ENCODE measurements at places on chromosomes 5 and 9.

DNA sequence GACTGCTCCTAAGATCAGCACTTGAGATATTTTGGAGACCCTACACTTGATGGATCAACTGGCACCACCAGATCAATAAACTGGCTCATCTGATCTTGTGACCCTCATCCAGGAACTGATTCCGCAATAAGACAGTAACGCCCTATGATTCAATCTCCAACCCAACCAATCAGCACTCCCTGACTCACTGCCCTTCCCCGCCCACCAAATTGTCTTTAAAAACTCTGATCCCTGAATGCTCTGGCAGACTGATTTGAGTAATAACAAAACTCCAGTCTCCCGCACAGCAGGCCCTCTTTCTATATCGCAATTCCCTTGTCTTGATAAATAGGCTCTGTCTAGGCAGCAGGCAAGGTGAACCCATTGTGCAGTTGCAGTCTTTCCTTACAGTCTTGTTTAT lies 677.0 kb downstream of the LRRC70 start:
- DNase-seq = no peak

GRCh38 chr5:56638061-56638621 lies 177.2 kb upstream of the MAP3K1 start:
- DNase-seq = no peak

DNA sequence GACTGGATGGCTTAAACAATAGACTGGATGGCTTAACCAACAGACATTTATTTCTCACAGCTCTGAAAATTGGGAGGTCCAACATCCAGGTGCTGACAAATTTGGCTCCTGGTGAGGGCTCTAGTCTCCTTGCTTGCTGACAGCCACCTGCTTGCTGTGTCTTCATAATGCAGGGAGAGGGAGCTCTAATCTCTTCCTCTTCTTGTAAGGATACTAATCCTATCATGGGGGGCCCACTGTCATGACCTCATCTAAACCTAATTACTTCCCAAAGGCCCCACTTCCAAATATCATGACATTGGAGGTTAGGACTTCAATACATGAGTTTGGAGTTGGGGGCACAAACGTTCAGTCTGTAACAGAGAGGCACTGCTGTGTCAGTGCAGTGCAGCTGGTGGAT lies 26.4 kb downstream of the FOXD1 start:
- DNase-seq = no peak

GRCh38 chr9:6354072-6354686 lies 26.0 kb downstream of the TPD52L3 start:
- peak; percentile 36 for DNase-seq

GRCh38 chr5:161406880-161407279 lies 139.6 kb downstream of the GABRB2 start:
- DNase-seq = no peak

DNA sequence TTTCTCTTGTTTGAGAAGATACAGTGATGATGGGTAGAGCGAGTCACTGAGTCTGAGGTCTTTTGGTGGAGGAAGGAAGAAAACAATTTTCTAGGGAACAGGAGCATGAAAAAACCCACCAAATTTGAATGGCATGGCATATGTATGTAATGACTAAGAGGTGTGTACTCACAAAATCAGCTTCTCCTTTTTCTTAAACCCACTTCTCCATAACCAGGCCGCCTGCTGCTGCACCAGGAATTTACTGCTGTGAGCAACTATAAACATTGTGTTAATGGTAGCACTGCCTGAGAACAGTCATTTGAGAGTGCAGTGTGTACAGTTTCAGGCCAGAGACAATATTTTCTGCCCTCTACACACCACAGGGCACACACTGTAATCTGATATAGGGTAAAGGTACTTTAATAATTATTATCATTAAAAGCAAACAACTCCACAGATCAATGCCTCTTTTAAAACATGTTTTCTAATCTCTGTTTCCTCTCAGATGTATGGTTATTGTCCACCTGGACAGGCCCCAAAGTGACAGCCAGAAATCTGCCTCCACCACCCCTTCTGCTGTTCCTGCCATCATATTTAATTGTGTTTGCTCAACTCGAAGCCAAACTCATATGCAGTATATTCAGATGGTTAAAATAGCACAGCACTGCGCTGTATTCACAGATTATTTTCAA lies 241.6 kb downstream of the KIAA0825 start:
- DNase-seq = no peak

GRCh38 chr9:84521208-84521607 lies 148.3 kb upstream of the NTRK2 start:
- no peak for DNase-seq

DNA sequence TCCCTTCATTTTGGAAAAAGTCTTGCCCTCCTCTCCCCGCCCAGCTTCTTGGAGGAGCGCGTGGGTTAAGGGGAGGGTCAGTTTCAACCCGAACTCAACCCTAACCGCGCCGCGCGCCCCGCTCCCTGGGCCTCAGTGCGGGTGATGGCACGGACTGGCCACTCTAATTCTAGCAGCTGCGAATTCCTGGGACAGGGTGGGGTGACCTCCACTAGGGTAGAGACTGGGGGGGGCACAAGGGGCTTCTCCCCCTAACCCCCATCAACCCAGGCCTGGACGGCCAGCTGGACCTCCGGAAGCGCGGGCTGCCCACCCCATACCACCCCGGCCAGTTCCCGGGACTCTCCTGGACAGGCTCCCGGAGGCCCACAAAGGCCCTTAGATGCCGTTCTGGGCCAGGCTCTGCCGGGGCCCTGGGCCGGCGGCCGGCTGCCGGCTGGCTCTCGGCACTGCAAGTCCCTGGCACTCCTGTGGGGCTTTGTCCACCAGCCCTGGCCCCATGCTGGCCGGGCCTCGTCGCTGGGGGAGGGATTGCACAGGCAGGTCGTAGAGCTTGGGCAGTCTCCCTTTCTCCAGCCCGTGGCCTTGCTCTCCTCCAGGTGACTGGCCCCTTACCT lies 7.2 kb upstream of the PSD2 start:
- DNase-seq = no peak

- DNase-seq = no peak
Measured at GRCh38 chr5:165185716-165186115, 1680.3 kb downstream of the MAT2B start.

DNA sequence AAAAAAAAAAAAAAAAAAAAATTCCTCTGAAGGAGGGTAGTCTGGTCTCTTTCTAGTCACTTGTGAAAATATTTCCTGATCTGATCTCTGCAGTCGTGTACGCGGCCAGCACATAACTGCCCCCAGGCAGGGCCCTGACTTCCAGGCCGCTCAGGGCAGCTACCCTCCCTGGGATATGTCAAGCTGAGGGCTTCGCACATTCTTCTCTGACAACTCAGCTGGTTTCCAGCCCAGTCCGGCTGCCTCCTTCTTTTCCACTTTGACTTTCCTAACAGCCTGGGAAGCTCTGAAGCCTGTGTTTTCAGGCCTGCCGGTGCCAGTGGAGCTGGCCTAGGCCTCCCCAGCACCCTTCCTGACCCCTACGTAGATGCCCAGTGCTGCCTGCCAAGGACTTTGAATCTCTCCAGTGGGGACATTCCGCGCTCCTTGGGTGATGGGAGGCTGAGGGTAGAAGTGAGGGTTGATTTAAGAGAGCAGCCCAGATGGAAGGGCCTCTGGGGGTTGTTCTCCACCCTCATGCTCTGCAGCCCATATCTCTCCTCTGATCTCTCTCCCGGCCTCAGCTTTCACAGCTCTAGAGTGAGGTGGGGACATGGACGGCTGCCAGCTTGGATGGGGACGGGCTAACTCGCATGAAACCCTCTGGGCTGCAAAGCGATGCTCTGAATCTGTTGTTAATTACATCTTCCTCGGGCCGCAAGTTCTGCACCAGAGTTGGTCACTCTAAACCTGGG lies 20.7 kb downstream of the COL5A1 start:
- DNase-seq = no peak

DNA sequence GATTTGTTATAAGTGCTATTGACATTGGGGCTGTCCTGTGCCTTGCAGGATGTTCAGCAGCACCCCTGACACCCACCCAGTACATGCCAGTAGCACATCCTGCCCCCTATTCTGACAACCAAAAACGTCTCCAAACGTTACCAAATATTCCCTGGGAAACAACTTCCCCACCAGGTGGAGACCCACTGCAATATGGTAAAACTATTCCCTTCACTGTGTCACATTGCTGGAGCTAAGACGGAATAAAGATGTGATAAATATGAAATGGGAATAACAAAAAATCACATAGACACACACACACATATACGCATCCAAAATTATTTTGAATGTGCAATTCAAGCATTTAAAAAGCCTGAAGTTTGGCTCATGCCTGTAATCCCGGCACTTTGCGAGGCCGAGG lies 874.3 kb upstream of the DMAC1 start:
- DNase-seq = no peak

- no peak for DNase-seq
Measured at GRCh38 chr5:134574521-134574920, 49.1 kb downstream of the JADE2 start.

DNA sequence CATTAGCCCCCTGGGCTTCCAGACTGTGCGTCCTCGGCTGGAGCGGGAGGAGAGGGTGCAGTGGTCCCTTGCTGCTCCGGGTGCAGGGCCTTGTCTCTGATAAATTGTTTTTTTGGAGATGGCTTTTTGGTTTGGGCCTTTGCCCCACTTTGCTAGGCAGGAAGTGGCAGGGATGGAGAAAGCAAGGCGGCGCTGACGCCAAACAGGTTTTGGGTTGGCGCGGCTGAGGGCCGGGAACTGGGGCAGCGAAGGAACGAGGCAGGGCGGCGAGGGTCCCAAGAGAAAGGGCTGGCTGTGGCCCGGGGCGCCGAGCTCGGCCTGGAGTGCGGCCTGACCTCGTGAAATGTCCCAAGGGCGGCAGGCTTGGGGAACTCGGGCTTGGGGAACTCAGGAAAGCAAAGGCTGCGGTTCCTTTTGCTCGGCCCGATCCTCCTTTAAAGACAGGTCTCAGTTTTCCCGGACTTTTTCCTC lies 4.1 kb downstream of the LHX2 start:
- no peak for DNase-seq

GRCh38 chr9:93575796-93576257 lies 557 bp upstream of the PHF2 start:
- peak; percentile 53 for DNase-seq

DNA sequence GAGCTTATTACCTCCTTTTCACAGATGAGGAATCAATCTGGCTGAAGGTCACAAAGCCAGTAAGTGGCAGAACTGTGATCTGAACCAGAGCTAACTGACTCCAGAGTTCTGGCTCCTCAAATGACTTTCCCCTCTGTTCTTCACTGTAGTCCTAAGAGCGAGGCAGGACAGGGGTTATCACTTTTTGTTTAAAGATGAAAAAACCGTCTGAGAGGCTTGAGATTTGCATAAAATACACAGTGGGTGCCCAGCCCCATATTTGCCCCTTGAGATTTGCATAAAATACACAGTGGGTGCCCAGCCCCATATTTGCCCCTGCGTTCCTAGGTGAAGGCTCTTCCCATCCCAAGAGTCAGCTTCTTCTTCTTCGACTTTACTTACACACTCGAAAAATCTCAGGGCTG lies 667 bp downstream of the FBXO10 start:
- DNase-seq = no peak

GRCh38 chr5:72205431-72206009 lies 98.2 kb downstream of the MAP1B start:
- DNase-seq = no peak

- no peak for DNase-seq
Measured at GRCh38 chr5:59956130-59956783, 62.7 kb upstream of the PDE4D start.

GRCh38 chr9:134442486-134443173 lies 116.4 kb downstream of the RXRA start:
- no peak for DNase-seq

GRCh38 chr5:14424011-14424685 lies 157.4 kb upstream of the OTULINL start:
- DNase-seq = no peak

Data from stimulated activated CD4-positive, alpha-beta T cell treated with anti-CD3 and anti-CD28 coated beads, Interleukin-4, amount 100 ng/mL, for 24 hours (primary cell).